WTC11 (cell line): ENCODE measurements at places on chromosomes 11 and 22. TPM values are rescaled to one million over a fixed set of nuclear protein-coding genes. Genes with fewer than 3 reads are reported as not detected.
A peak's percentile ranks its signal among the peaks of the same experiment; 100 is the strongest.

Gene FGF19
- 17.6 to 19.3 TPM (median 18.6 TPM) in 3 replicates for total RNA-seq

DNA sequence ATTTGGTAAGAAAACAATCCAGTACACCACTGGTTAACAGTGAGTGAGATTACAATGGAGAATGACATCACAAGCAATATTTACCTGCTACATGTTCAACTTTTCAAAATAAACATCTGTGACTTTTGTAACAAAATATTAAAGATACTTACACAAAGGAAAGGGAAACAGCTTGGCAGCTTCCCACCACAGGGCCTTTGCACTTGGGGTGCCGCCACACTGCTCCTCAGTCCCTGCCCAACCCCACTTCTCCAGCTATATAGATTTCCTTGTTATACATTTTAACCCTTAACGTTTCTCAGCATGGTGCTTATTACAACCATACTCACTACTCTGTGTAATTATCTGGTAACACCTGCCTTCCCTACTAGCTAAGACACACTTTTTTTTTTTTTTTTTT lies 10.9 kb downstream of the KMT5B start:
- no peak overlapping the region for H3K4me3 ChIP-seq
- H3K4me1 ChIP-seq = peaks cover 69% of the 10 kb centered on the region
- no peak for DNase-seq
- H3K27me3 ChIP-seq = no peaks in the 10 kb centered on the region
- no peak overlapping the region for H3K27ac ChIP-seq

DNA sequence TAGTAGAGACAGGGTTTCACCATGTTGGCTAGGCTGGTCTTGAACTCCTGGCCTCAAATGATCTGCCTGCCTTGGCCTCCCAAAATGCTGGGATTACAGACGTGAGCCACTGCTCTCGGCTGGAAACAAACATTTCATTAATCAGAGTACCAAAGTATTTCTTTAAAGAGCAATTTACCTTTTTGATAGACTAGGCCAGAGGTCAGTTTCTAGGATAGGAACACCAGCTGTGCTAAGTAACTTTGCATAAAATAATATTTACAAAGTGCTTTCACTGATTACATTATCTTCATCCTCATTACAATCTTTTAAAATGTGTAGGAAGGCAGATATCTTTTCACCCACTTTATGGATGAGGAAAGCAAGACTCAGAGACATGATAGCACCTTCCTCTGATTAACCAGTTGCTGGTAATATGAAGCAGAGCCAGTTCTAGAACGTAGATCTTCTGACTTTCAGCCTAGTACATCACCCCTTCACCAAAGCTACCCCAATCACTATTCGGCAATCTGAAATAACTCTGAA lies 355.2 kb downstream of the SOX6 start:
- H3K27me3 ChIP-seq = no peaks in the 10 kb centered on the region
- no peaks in the 10 kb centered on the region for H3K36me3 ChIP-seq
- peaks cover 13% of the 10 kb centered on the region for H3K4me1 ChIP-seq
- no peak for DNase-seq
- H3K4me3 ChIP-seq = no peak overlapping the region

DNA sequence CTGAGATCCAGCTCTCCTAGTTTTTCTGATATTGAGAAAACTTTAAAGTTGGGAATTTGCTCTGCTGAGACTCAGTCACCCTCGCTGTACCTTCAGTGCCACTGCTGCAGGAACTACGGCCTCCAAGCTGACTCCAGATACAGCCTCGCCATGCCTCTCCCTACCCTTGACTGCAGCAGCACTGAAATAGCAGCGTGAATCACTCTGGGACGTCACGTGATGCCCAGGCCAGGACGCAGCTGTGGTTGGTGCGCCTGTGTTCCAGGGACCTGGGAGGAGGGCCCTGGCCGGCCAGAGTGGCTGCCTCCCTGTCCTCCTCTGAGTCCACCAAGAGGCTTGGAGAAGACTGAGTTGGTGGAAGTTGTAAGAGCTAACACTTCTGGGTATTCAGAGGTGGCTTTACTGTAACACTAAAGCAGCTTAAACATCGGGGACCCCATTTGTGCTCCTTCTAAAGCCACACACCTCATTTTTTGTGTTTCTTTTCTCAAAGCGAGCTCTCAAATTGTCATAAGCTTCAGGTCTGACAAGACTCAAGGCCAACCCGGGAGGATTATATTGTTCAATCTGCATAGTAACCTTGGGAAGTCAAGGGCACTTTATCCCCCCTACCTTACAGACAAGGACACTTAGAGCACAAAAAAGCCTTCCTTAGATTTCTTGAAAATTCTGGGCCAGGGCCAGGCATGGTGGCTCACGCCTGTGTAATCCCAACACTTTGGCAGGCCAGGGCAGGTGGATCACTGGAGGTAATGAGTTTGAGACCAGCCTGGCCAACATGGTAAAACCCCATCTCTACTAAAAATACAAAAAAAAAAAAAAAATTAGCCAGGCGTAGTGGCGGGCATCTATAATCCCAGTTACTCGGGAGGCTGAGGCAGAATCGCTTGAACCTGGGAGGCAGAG lies 4.2 kb upstream of the STIP1 start:
- H3K4me3 ChIP-seq = peak overlapping the region; percentile 36
- peak overlapping the region; percentile 84 for H3K27ac ChIP-seq
- H3K4me1 ChIP-seq = peaks cover 34% of the 10 kb centered on the region
- peak; percentile 70 for DNase-seq
- peaks cover 22% of the 10 kb centered on the region for H3K36me3 ChIP-seq
- H3K27me3 ChIP-seq = no peaks in the 10 kb centered on the region; the same call in 1 of the 2 replicates

DNA sequence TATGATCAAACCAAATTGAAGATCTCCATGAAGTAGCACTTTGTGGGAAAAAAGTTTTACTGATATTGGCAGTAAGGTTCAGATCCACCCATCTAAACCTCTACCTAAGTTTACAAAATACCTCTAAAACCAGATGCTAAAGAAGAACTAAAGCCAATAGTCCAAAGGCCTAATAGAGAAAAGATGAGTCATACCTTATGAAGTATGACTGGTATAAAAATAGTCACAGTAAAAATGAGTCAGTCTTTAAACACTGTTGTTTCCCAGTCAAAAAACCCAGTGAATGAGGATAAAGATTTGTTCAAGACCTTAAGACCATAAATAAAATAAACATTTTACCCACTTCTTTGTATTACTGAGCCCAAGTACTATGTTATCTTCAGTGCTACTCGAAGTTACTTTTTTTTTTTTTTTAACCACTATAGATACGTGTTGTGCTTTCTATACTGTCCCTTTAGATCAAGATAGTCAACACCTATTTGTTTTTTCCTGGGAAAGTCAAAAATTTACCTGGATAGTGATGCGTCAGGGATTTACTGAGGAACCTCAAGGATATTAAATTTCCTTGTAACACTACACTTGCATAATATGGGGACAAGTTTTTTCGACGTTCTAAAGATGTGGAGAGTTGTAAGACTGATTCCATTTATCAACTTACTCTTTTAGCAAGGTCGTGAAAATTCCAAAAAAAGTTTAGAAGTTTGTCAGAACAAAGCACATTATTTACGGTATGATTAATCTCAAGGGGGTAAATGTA lies 87.3 kb downstream of the CCDC73 start:
- peaks cover 6% of the 10 kb centered on the region; the same call in 1 of the 2 replicates for H3K27me3 ChIP-seq
- peaks cover 7% of the 10 kb centered on the region for H3K36me3 ChIP-seq
- no peak for DNase-seq
- no peak overlapping the region for H3K27ac ChIP-seq
- no peak overlapping the region for H3K4me3 ChIP-seq

Gene ESAM
- total RNA-seq = 0.44 to 0.64 TPM (median 0.48 TPM) in 3 replicates

- H3K27ac ChIP-seq = no peak overlapping the region
- no peaks in the 10 kb centered on the region for H3K27me3 ChIP-seq
- no peak for DNase-seq
- H3K4me3 ChIP-seq = no peak overlapping the region
- H3K4me1 ChIP-seq = peaks cover 11% of the 10 kb centered on the region
These were observed 313.5 kb upstream of the CHORDC1 start for GRCh38 chr11:90536301-90536700.

- no peaks in the 10 kb centered on the region for H3K4me1 ChIP-seq
- peaks cover 52% of the 10 kb centered on the region for H3K27me3 ChIP-seq
These were observed 123.7 kb downstream of the KCNQ1OT1 start for GRCh38 chr11:2576111-2576510.

GRCh38 chr22:49827853-49828598 lies at the start of gene BRD1:
Gene BRD1 (minus strand): TSS chr22:49827873. CDS start chr22:49824317, 3,556 bp downstream.
- H3K4me3 ChIP-seq = peak within 1 kb of the TSS; percentile 80
- peaks cover 45% of the 10 kb centered on the region for H3K36me3 ChIP-seq
- H3K27me3 ChIP-seq = peaks cover 34% of the 10 kb centered on the region
- H3K27ac ChIP-seq = no peak within 1 kb of the TSS
- H3K4me1 ChIP-seq = peaks cover 19% of the 10 kb centered on the region

Gene TBX10
- total RNA-seq = 0.21 TPM in 1 of 3 replicates, not detected in the others

- no peak overlapping the region for H3K27ac ChIP-seq
- H3K27me3 ChIP-seq = peaks cover 40% of the 10 kb centered on the region
- H3K4me1 ChIP-seq = peaks cover 30% of the 10 kb centered on the region
- no peaks in the 10 kb centered on the region for H3K36me3 ChIP-seq
- no peak overlapping the region for H3K4me3 ChIP-seq
These were observed 6.5 kb downstream of the FJX1 start for GRCh38 chr11:35624781-35625180.

DNA sequence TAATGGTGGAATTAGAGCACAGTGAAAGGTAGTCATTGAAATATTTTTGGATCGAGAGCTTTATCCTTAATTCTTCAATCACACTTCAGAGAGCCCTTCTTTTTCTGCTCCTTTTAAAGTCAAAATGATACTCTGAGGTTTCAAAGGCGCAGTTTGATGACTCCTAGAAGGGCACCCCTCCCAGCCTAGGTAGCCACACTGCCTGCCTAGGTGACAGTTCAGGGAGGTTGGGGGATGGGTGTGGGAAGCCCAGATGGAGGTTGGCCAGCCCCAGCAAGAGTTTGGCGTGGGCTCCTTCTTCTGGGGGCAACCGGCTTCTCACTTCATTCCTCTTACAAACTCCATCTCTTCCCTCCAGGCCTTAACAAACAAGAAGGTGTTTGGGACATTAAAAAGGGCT lies 28.6 kb upstream of the PHF21A start:
- H3K4me1 ChIP-seq = peaks cover 10% of the 10 kb centered on the region
- H3K4me3 ChIP-seq = no peak overlapping the region
- no peaks in the 10 kb centered on the region for H3K27me3 ChIP-seq
- H3K36me3 ChIP-seq = no peaks in the 10 kb centered on the region
- no peak overlapping the region for H3K27ac ChIP-seq
- no peak for DNase-seq

GRCh38 chr11:106461839-106462545 lies 384.5 kb downstream of the AASDHPPT start:
- H3K27me3 ChIP-seq = no peaks in the 10 kb centered on the region
- no peak overlapping the region for H3K4me3 ChIP-seq
- no peak overlapping the region for H3K27ac ChIP-seq
- no peak for DNase-seq
- no peaks in the 10 kb centered on the region for H3K36me3 ChIP-seq
- H3K4me1 ChIP-seq = peaks cover 27% of the 10 kb centered on the region

Gene ZNF214
- 3.5 to 4.1 TPM (median 4.0 TPM) in 3 replicates for total RNA-seq

Gene SEC14L2
- 2.4 to 3.9 TPM (median 3.9 TPM) in 3 replicates for total RNA-seq

DNA sequence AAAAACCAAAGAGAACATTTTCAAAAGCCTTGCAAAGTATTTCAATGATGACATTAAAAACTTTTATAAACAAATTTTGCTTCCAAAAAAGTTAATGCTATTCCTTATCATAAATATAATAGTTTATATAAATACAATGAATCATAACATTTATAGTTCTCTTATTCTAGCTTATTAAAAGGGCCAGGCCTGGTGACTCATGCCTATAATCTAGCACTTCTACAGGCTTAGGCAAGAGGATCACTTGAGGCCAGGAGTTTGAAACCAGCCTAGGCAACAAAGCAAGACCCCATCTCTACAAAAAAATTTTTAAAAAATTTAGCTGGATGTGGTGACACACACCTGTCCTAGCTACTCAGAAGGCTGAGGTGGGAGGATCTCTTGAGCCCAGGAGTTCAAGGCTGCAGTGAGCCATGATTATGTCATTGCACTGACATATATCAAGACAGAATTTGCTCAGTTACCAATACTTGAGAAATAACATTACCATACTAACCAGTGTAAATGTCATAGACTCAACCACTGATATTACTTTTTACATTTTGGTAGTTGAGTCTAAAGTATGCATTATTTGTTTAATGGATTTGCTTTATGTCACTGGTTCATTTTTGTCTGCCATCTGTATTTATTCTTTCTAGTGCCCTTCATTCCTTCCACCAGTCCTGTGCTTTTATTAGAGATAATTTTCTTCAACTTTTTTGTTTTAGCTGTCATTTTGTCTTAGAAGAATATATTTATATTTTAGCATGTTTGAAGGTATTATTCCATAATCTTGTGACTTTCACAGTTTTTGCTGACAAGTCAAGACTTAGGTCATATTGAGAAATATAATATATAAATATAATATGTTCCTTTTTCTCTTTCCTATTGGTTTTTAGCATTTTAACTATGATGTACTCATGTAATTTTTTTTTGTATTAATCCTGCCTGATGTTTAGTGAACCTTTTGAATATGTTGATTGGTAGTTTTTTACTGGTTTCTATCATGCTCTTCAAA lies 56.2 kb downstream of the CYP2R1 start:
- DNase-seq = no peak
- no peaks in the 10 kb centered on the region for H3K4me1 ChIP-seq
- no peak overlapping the region for H3K27ac ChIP-seq
- no peaks in the 10 kb centered on the region for H3K27me3 ChIP-seq
- no peaks in the 10 kb centered on the region for H3K36me3 ChIP-seq
- H3K4me3 ChIP-seq = no peak overlapping the region

Gene YAP1
- total RNA-seq = 88.7 to 101 TPM (median 98.9 TPM) in 3 replicates

Gene SPECC1L
- 44.6 to 51.0 TPM (median 45.2 TPM) in 3 replicates for total RNA-seq

Gene IL18
- 0.74 to 0.82 TPM (median 0.82 TPM) in 3 replicates for total RNA-seq

Gene IGSF9B
- total RNA-seq = 52.7 to 57.1 TPM (median 55.2 TPM) in 3 replicates

DNA sequence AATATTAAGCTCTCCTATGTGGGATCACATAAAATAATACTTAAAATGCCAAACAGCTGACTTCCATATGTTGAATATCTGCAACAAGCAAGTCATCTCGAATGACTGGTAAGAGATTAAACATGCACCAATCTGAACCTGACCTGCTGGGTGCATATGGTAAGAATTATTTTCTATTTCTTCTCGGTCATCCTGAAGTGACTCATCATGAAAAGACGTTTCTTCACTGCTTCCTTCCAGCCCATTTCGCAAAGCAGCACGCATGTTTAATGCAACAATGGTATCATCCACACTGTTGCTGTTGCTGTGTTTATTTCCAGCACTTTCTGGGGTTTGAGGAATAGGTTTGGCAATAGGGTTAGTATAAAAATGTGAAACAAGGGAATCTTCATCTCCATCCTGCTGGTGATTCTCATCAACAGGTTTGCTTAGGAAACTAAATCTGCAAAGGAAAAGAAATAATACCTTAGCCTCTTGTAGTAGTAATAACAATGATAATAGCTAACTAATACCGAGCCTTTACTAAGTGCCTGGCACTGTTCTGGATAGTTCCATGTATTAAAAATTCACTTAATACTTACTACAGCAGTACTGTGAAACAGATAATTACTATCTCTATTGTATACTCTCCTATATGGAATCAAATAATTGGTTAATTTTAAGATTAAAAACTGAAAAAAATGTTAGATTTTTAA lies 52.0 kb upstream of the CHRNA10 start:
- no peak overlapping the region for H3K27ac ChIP-seq
- peaks cover 74% of the 10 kb centered on the region for H3K36me3 ChIP-seq
- no peak for DNase-seq
- H3K27me3 ChIP-seq = no peaks in the 10 kb centered on the region
